ENCODE measurements at places on chromosomes 4 and X.
A peak's percentile ranks its signal among the peaks of the same experiment; 100 is the strongest.

DNA sequence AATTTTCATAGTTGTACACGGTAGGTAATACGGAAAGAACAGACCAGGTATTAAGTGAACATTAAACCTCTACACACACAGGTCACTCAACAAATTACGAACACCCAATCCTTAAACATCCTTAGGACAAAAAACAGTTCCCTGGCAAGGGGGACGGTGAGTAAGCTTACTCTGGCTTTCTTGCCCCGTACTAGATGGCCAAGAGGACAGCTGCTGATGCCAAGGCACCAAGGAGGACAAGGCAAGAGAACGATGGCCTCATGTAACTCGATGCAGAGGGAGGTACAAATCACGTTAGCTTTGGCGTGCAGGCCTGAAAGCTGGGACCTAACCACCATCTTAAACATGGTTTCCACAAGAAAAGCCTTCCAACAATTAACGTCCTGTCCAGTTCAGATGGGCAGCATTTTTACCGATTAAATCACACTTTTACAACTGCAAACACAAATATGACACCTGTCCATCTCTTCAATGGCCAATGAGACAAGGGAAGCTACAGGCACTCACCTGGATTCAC lies 23.7 kb downstream of the FAT1 start:
- DNase-seq = no peak

DNA sequence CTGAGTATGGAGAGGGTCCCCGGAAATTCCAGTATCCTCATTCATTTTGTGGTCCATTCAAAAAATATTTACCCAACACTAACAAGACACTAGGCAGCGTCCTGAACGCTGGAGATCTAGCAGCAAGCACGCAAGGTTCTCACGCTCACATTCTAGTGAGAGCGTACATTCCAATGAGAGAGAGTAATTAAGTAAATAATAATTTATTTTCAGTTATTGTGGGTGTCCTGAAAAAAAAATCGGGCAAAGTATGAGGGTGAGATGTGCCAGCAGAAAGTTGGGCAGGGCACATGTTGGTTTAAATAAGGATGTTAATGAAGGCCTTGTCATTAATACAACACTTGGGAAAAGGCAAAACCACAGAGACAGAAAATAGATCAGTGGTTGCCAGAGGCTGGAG lies 4.0 kb upstream of the TMEM156 start:
- no peak for DNase-seq

DNA sequence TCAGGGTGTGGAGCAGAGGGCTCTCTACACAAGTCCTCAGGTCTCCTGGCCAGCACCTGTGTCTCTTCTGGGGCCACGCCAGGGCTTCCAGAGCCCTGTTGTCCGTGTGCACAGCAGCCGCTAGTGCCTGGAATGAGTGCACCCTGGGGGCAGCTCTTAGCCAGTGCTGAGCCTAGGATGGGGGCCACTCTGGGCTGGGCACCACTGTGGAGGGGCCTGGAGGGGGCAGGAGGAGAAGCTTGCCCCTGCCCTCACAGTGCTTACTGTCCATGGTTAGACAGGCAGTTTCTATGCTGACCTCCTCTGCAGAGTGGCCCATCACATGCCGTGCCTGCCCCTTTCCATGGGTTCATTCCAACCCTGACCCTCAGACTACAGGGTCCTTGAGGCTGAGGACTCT lies 42.7 kb upstream of the GRPEL1 start:
- no peak for DNase-seq

- DNase-seq = no peak
Measured at GRCh38 chr4:161356351-161356750, 807.4 kb downstream of the FSTL5 start.

DNA sequence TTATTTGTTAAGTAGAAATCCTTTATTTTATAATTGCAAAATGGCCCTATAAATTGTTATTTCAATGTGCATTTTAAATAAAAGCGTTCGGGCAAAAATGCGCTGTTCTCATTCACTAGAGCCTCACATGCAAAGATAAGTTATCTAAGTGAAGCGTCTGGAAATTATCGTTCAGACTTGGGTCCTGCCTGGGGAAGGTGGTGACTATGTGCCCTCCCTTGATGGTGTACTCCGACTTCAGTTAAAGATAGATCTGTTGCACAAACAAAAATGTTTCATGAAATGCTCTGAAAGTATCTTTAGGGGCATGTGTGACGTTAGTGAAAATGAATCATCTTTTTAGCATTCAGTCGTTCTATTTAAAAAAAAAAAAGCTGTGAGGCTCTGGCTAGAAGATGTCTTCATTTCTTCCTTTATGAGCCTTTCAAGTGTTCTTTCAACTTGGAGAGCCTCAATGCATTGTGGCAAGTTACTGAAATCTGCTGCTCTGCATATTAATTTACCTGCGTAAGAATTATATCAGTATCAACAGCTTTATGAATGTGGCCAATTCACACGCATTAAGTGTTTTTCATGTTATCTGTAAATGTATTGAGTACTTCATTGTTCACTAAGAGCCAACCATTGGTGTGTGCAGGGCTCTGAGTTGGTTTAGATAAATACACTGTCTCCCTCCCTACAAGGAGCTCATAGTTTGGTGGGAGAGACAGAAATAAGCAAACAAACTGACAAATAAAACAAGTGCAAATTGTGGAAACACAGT lies 83.0 kb downstream of the AFF1 start:
- DNase-seq = no peak

GRCh38 chr4:7802093-7802726 lies 137.5 kb downstream of the AFAP1 start:
- DNase-seq = peak; percentile 83

DNA sequence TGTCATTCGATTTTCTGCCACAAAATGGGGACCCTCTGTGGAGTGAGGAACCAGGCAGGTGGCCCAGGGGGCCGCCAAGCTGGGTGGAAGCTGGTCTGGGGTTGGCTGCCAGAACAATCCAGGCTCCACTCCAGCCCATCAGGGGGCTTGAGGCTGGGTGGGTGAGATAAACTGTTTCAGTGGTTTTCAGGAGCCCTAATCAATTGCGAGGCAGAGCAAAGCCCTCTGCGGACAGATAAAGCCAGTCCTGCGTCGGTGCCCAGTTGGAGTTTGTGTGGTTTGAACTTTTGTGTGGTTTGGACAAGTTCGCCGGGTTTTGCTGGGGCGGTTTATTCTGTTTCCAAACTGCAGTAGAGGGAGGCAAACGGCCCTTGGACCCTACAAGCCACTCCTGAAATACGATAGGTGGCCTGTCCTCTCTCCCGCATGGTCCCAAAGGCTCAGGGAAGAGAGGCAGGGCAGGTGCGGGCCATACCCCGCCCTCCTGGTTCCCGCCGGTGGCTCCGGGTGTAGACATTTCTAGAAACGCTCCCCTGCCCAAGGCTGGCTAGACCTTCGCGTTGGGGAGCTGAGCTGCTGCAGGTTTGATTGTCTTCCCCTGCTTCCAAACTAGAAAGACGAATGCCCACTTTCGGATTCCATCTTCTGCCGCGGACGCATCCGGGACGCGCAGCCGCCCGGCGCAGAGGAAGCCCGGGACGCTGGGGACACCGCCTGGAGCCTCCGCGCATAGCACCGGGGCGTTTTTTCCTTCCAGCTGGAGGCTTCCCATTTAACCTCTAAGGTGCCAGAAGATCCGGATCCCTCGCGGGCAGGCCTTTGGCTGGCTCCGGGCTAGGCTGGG lies 169.0 kb upstream of the BCOR start:
- DNase-seq = peak; percentile 61

Measured in CD4-positive, alpha-beta T cell treated with Interleukin-12 subunit alpha and Interleukin-12 subunit beta, for 1 hour (primary cell).